ENCODE measurements at places on chromosomes 3 and 15.

DNA sequence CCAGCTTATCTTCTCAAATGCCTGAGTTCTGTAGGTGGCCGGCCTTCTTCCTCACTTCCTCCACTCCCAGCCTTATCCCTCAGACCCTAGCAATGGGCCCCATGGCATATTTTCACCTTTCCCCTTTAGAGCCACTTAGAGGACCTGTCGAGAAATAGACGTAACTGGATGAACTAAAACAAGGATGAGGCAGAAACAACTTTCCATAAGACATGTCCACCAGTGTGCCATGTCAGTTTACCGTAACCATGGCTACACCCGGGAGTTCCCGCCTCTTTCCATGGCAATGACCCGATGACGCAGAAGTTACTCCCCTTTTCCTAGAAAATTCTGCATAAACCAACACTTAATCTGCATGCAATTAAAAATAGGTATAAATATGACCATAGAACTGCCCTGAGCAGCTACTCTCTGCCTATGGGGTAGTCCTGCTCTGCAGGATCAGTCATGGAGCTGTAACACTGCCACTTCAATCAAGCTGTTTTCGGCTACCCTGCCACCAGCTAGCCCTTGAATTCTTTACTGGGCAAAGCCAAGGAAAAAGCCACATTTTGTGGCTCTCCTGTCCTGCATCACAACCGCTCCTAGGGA lies 55.1 kb upstream of the ZBTB38 start:
- H3K36me3 ChIP-seq = no peaks in the 10 kb centered on the region
- H3K4me1 ChIP-seq = peaks cover 23% of the 10 kb centered on the region
- no peak overlapping the region for H3K27ac ChIP-seq
- no peak overlapping the region for H3K4me3 ChIP-seq
- peaks cover 13% of the 10 kb centered on the region for H3K27me3 ChIP-seq

DNA sequence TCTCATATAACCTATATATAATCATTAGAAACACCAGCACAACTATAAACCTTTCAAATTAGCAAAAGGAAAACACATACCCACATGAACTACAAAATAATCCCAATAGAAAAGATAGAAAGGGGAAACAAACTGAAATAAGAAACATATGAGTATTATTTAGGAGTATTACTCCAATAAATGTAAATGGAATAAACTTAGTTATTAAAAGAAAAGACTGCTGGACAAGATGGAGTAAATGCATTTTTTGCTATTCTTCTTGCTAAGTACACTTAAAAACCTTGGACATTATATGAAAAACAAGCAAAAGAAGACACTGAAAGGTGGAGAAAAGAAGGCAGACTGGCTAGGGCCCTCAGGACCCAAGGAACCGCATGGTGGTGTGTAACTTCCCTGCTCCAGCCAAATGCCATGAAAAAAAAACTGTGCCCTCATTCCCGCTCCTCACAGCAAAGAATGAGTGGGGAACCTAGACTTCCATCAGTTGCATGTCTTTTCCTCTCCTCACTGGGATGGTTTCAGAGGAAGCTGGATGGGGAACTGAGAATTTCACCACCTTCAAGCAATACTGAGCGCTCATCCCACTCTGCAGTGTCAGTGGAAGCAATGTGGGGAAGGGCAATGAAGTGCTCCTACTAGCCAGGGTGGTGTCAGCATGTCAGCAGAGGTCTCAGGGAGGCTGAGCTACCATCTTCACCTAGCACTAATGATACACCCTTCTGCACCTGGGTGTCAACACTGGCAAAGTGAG lies 43.7 kb upstream of the ADAMTS17 start:
- H3K36me3 ChIP-seq = peaks cover 16% of the 10 kb centered on the region
- H3K4me3 ChIP-seq = no peak overlapping the region
- DNase-seq = no peak
- H3K27ac ChIP-seq = no peak overlapping the region
- H3K4me1 ChIP-seq = no peaks in the 10 kb centered on the region

DNA sequence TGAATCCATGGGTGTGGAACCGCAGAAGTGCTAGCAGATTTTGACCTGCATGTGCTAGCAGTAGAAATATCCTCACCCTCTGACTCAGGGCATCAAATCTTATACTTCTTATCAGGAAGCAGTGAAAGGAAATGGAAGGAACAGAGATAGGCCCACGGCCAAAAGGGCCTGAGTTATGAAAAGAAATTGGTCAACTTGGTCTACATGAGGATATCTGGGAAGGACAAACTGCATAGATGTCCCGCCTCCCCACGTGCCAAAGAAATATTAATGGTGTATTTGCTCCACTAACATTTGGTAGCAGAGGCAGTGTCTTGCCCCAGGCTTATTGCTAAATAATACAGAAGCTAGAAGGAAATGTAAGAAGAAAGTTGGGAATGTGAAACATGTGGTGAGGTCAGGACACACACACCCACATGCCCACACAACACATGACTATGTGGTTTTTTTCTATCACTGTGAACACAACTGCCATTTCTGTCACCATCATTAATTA lies 93.6 kb upstream of the COL8A1 start:
- no peaks in the 10 kb centered on the region for H3K36me3 ChIP-seq
- no peaks in the 10 kb centered on the region for H3K27me3 ChIP-seq
- no peak for DNase-seq
- H3K4me1 ChIP-seq = peaks cover 40% of the 10 kb centered on the region

- no peaks in the 10 kb centered on the region for H3K36me3 ChIP-seq
- H3K27ac ChIP-seq = no peak overlapping the region
These were observed 372.5 kb upstream of the CFAP20DC start for GRCh38 chr3:59422312-59422711.

- H3K27ac ChIP-seq = peak overlapping the region; percentile 96
- peak overlapping the region; percentile 72 for H3K4me3 ChIP-seq
- peaks cover 26% of the 10 kb centered on the region for H3K27me3 ChIP-seq
- H3K4me1 ChIP-seq = peaks cover 54% of the 10 kb centered on the region
- DNase-seq = no peak
These were observed 3.4 kb downstream of the AMOTL2 start for GRCh38 chr3:134370611-134371531.

- no peak overlapping the region for H3K4me3 ChIP-seq
- no peak overlapping the region for H3K27ac ChIP-seq
- DNase-seq = no peak
- H3K36me3 ChIP-seq = no peaks in the 10 kb centered on the region
- peaks cover 2% of the 10 kb centered on the region for H3K27me3 ChIP-seq
These were observed 224.0 kb upstream of the ARHGEF26 start for GRCh38 chr3:153897025-153897723.

DNA sequence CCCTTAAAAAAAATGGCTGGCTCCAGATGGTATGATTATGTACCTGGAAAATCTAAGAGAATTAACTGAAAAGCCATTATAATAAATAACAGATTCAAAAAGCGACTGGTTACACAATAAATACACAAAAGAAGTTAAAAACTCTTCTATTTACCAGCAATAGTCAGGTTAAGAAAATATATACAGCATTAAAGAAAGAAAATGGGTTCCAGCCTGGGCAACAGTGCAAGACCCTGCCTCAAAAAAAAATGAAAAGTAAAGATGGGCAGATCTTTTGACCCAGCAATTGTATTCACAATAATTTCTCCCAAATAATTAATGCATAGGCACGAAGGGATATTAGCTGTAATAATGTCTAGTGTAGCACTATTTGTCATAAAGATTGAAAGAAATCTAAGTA lies 8.7 kb downstream of the TBC1D5 start:
- no peak overlapping the region for H3K27ac ChIP-seq
- H3K36me3 ChIP-seq = peaks cover 5% of the 10 kb centered on the region
- no peaks in the 10 kb centered on the region for H3K27me3 ChIP-seq
- peaks cover 3% of the 10 kb centered on the region for H3K4me1 ChIP-seq
- DNase-seq = no peak

GRCh38 chr15:65336493-65337435 lies 32.3 kb downstream of the RNU5B-1 start:
- no peak for DNase-seq
- H3K4me1 ChIP-seq = peaks cover 59% of the 10 kb centered on the region
- H3K36me3 ChIP-seq = peaks cover 31% of the 10 kb centered on the region
- H3K4me3 ChIP-seq = no peak overlapping the region
- H3K27me3 ChIP-seq = peaks cover 22% of the 10 kb centered on the region
- peak overlapping the region; percentile 88 for H3K27ac ChIP-seq

GRCh38 chr15:96243701-96244100 lies 86.8 kb upstream of the NR2F2 start:
- no peaks in the 10 kb centered on the region for H3K36me3 ChIP-seq
- H3K4me3 ChIP-seq = no peak overlapping the region
- H3K4me1 ChIP-seq = no peaks in the 10 kb centered on the region
- no peak for DNase-seq
- peaks cover 4% of the 10 kb centered on the region for H3K27me3 ChIP-seq

DNA sequence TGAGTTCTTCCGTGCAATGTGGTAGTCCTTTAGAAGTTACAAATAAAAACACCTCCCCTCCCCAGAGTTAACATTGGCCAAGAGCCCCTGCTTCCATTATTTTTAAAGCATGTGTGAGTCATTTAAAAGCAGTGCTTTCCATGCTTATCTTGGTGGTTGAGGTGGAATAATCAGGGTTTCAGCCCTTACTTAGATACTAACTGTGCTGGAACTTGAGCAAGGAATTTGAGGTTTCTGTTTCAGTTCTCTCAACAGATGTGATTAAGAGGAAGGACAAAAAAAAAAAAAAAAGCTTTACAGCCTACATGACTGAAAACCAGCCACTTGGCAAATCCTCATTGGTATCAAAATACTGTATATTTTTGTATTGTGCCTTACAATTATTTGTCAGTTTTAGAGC lies 64.5 kb downstream of the CGNL1 start:
- H3K27ac ChIP-seq = no peak overlapping the region
- H3K4me1 ChIP-seq = peaks cover 75% of the 10 kb centered on the region
- H3K4me3 ChIP-seq = no peak overlapping the region
- H3K27me3 ChIP-seq = peaks cover 1% of the 10 kb centered on the region
- peaks cover 53% of the 10 kb centered on the region for H3K36me3 ChIP-seq
- no peak for DNase-seq

All from endothelial cell (in vitro differentiated cells).